ENCODE measurements at places on chromosomes 1 and 21.

DNA sequence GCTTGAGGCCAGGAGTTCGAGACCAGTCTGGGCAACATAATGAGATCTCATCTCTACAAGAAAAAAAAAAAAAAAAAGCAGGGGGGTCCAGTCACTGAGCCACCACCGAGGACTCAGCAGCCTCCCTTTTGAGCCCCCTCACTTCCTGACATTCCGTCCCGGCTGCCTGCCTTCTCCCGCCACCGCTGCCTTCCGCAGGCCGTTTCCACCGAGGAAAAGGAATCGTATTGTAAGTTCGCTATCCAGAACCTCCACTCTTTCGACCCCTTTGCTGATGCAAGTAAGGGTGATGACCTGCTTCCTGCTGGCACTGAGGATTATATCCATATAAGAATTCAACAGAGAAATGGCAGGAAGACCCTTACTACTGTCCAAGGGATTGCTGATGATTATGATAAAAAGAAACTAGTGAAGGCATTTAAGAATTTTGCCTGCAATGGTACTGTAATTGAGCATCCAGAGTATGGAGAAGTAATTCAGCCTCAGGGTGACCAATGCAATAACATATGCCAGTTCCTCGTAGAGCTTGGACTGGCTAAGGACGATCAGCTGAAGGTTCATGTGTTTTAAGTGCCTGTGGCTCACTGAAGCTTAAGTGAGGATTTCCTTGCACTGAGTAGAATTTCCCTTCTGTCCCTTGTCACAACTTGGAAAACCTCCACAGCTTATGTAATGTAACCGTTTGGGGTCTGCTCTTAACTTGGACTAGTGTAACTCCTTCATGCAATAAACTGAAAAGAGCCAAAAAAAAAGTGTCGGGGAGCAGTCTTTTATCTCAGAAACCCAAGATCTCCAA, 55.6 kb downstream of the GLUL start:
- DNase-seq, result no peak

- no peak for DNase-seq
These were observed 3.7 kb downstream of the RGSL1 start for GRCh38 chr1:182453631-182454030.

DNA sequence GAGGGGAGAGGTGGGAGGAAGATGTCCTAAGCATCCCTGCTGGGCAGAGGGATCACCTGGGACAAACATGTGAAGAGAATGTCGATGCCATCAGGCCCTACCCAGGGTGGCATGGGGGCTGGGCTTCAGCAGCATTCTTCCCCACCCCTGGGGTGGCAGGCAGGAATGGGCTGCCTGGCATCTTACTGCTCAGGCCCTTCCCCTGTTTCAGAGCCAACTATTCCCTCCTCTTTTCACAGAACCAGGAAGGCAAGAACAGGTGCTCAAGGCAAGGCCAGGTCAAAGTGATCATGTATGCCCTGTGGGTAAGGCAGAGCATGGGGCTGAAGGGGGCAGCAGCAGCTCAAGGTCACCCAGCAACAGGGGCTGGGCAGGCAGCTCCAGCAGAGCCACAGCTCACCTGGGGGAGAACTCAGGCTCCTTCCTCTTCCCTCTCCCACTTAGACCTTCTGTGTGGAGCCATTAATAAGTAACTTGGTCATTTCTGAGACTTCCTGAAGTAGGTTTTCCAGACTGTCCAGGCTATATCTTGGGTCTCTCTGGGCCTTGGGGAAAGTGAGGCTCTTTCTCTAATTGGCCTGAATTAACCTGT, 56.4 kb downstream of the ELK4 start:
- no peak for DNase-seq

- DNase-seq, result no peak
These were observed 56.0 kb upstream of the GPR52 start for GRCh38 chr1:174391716-174392115.

- no peak for DNase-seq
These were observed 4.4 kb upstream of the PRRX1 start for GRCh38 chr1:170659399-170660035.

DNA sequence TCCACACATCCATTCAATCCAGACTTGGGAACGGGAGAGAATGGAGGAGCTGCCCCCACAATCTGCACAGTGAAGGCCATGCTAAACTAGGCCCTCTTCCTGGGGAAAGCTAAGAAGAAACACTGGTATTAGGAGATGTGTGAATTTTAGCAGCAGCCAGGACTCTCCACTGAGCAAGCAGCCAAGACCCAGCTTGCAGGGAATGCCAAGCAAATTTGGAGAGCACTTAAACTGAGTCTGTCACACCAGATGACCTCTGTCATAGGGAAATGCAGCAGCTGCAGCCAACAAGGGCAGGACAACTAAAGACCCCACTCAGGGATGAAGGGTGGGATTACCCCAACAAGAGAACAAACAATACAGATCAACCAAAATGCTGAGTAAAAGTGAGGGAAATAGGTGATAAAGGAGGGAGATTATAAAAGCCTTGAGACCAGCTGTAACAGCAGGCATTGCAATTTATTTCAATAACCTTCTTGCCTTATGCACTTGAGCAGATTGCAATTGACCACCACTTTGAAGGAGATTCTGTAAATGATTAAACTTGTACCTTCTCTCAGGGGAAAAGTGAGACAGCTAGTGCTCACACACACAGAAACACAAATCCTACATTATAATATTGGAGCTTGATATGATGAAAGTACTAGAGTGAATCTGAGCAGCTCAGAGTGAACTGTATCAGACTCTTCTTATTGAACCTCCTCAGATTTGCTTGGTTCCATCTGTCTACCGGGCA, 2.5 kb upstream of the CLCA1 start:
- DNase-seq, result no peak

DNA sequence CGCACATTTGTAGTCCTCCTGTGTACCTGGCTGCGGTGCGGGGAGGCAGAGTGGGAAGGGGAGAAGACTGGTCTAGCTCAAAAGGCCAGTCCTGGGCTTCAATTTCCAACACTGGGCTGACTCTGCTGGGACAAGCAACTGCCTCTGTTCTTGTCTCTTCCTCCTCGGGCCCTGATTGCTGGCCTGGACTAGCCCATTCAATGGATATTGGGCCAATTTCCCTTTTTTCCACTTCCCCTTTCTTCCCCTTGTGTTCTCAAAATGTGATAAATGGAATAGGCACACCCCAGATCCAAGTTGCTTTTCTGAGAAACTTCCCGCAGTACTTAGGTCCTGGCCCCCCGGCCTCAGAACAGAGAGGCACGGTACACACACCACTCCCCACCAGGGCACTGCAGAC, 48.2 kb downstream of the SPSB1 start:
- no peak for DNase-seq

DNA sequence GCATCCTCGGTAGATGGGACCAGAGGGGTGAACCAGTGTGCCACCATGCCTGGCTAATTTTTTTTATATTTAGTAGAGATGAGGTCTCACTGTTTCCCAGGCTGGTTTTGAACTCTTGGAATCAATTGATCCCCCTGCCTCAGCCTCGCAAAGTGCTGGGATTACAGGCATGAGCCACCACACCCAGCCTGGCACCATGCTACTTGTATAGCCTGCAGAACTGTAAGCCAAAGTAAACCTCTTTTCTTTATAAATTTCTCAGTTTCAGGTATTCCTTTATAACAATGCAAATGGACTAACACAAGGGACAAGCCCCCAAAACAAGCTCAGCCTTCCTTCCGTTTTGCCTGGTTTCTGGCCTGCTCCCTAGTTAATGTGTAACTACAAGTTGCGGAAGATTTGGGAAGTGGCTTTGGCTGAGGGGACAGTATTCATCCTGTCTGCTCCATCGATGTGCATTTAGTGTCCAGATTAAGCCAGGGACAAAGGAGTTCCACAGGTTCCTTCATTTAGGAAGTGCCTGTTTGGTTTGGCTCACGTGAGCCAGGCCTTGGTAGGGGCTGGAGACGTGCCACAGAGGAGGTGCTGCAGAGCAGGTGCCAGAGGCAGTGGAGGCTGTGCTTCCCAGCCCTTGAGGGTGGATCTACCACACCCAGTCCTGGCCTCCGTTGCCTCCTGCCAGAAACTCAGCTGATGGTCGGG, 4.4 kb downstream of the AVPR1B start:
- no peak for DNase-seq

DNA sequence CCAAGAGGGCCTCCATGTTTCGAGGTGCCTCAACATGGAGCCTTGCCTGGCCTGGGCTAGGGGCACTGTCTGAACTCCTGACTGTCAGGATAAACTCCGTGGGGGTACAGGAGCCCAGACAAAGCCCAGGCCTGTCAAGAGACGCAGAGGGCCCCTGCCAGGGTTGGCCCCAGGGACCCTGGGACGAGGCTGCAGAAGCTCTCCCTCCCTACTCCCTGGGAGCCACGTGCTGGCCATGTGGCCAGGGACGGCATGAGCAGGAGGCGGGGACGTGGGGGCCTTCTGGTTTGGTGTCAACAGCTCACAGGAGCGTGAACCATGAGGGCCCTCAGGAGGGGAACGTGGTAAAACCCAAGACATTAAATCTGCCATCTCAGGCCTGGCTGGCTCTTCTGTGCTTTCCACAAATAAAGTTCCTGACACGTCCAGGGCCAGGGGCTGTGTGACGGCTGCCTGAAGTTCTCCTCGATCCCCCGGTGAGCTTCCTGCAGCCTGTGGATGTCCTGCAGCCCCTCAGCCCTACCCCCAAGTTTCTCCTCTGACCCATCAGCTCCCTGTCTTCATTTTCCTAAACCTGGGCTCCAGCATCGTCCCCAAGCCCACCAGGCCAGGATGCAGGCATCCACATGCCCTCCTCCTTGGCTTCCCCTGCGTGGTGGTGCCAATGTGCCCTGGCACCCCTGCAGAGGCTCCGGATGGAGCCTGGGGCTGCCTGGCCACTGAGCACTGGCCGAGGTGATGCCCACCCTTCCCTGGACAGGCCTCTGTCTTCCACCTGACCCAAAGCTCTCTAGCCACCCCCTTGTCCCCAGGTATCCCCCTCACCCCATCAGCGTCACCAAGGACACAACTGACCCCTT, 12.8 kb upstream of the LRRC3 start:
- DNase-seq, result no peak

- no peak for DNase-seq
These were observed 12.0 kb downstream of the DDAH1 start for GRCh38 chr1:85452948-85453347.

- DNase-seq, result no peak
These were observed 141.7 kb downstream of the GALNT2 start for GRCh38 chr1:230208619-230209261.

DNA sequence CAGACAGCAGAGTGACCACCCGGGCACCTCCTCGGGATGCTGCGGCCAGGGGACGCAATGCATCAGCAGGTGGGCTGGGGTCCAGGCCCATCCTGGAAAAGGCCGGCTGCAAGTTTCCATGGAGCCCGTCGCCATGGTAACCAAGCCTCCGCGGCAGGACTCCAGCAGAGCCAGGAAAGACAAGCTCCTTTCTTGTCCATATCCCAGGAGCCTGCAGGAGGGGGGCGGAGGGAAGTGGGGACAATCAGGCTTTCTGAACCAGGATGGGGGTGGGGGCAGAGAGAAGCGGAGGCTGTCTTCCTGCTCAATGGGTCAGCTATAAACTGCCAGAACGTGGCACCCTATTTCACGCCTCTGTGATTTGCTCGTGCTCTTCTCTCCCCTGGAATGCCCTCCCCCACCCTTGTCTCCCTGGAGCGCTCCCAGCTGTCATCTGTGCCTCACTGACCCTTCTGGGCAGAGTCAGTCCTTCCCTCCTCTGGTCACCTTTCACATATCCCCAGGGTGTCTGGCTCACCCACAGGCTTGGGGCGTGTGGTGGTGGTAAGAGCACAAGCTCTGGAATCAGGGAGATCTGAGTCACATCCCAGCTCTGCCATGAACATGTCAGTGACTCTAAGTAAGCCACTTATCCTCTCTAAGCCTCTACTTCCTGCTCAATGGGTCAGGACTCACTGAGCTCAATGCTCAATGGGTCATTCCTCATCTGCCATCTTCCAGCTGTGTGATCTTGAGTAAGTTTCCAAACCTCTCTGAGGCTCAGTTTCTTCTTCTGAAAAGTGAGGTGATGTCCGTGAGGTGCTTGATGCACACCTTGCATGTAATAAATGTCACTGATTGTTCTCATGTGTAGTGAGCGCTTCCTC, 58.9 kb upstream of the LAPTM5 start:
- DNase-seq, result no peak

DNA sequence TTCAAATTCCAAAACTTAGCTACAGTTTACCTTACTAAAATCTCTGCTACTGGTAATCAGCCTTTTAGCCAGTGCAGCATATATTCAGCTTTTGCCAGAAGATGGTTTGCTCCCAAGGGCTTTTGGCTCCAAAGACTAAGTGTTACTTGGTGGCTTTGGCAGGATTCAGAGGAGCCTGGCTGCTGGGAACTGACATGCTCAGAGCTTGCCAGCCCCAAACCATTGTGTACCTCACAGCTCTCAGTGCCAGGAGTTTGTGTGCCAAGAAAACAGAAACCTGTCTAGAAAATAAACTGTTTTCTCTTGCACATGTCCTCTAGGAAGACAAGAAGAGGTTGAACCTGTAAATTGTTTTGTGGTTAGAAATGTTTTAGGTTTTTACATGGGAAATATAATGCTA, 315.9 kb downstream of the ST6GALNAC3 start:
- DNase-seq, result no peak

DNA sequence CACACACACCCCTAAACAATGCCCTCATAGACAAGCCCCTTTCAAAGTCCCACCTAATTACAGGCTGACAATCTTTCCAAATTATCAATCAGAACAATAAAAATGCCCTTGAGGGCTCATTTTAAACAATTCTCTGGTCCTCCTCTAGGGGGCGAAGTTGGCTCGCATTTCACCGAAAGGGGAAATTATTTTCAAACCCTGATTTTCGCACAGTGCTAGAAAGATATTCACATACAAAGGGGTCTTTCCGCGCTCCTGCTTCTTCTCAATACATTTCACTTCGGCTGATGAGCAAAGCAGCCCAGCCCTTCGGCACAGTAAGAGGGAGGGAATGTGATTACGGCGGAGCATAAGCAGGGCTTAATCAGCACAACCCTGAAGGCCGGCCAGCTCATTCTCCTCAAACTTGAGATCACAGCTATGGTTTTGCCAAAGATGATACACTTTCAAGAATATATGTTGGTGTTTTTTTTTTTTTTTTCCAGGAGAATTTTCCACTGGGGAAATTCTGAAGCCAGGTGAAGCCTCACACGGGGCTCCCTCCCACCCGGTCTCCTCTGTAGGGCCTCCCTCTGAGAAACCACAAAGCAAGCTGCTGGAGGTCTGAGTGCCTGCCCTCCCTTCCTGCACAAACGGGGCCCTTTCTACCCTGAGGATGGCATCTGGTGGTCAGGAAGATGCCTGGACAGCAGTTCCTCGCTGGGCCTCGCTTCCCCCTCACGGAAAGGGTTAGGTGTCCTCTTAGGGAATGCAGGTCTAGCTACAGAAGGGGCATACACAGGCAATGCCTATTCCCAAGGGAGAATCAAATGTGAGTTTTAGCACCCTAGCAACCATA, 66.9 kb downstream of the GNG12 start:
- DNase-seq, result no peak

- DNase-seq, result no peak
These were observed at the start of gene B3GALNT2 for GRCh38 chr1:235504122-235504493. Gene B3GALNT2, minus strand, starts transcription at chr1:235504452. Its CDS starts 200 bp downstream, at chr1:235504252.

- peak; percentile 69 for DNase-seq
These were observed at the start of gene ZMYM1 for GRCh38 chr1:35079003-35079930. Gene ZMYM1, plus strand, starts transcription at chr1:35079385. Its CDS starts 14,603 bp downstream, at chr1:35093988.

DNA sequence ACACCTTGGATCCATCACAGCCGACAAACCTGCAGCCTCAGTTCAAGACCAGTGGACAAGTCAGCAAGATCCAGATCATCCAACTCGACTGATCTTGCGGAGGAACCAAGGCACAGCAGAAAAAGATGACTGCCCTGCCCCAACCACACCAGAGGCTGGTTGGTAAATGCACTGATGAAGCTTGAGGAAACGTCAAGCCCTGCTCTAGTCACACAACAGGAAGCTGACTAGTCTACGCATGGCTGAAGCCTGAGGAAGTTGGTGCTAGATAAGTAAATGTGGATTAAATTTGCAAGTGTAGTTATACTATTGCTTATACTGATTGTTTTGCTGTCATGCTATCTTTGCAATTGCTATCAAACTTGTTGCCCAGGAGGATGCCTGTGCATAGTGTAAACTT, 89.0 kb downstream of the LIPI start:
- no peak for DNase-seq
